Activated CD4-positive, alpha-beta T cell treated with anti-CD3 and anti-CD28 coated beads, Interleukin-2, amount 50 U/mL, for 24 hours (primary cell): ENCODE measurements at places on chromosomes 3 and 15.

DNA sequence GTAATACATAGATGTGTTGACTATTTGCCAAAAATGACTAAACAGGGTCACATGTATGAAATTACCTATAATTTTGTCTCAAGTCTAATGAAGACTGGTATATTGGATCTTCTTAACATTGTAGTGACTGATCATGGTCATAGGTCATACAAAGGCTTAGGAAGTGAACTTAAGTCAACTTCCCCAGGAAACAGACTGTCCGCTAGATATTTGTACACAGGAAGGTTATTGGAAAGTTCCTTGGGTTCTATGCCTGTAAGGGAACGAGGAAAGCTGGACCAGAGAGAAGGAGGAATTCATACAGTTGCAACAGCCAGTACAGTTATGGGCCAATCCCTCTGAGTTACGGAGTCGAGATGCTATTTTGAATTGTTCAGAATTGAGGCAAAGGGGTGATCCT lies 462.0 kb upstream of the THRB start:
- DNase-seq: no peak

GRCh38 chr3:156553705-156554356 lies 1.1 kb downstream of the SSR3 start:
- no peak for DNase-seq

DNA sequence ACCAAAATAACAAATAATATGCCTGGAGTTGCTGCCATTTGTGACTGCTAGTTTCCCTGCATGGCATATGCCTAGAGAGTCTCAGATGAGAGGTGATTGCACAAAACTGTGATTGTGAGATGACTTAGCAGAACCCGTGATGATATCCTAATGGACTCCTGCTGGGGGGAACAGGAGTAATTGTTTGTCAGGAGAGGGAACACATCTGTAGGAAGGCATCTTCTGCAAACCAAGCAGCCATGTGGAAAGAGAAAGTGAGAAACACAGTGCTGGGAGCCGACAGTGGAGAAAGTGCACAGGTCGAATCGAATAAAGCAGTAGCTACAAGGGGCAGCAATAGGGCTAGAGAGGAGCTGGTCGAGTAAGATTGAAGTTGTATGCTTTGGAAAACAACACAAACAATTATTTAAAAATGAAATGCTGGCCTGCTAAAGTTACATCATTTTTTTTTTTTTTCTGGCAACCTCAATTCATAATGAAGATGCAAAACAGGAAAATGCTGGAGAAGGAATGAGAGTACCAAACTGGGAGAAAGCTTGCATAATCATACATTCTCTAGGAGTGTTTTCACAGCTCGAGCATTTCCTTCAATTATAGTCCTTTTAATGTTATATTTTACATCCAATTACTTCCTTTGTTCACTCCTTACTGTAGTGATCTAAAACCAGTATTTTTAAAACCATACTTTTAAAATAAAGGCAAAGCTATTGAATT lies 494.2 kb upstream of the AGTR1 start:
- no peak for DNase-seq

- DNase-seq: no peak
These were observed 69.1 kb upstream of the TAMM41 start for GRCh38 chr3:11915621-11916424.

GRCh38 chr15:75861750-75862402 lies 18.6 kb downstream of the UBE2Q2 start:
- DNase-seq: no peak

GRCh38 chr15:57335293-57335715 lies 41.0 kb upstream of the CGNL1 start:
- DNase-seq: no peak

- no peak for DNase-seq
These were observed 90.0 kb upstream of the SPATA12 start for GRCh38 chr3:56970461-56970879.

GRCh38 chr15:67127331-67127664 lies 61.9 kb downstream of the SMAD3 start:
- no peak for DNase-seq

- DNase-seq: no peak
These were observed 30.7 kb downstream of the HCN4 start for GRCh38 chr15:73338058-73338457.

DNA sequence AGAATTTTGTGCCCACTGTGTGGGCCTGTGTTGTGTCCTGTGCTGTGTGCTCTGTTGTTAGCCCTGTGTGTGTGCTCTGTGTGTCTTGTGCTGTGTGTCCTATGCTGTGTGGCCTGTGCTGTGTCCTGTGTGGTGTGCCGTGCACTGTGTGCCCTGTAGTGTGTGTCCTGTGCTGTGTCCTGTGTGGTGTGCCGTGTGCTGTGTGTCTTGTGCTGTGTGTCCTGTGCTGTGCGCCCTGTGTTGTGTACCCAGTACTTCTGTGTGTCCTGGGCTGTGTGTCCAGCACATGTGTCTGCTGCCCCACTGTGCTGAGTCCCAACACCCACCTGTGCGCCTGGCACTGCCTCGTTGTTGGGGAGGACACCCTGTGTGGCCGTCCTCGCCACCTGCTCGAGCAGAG lies 53.2 kb upstream of the CHRNA7 start:
- no peak for DNase-seq
